Spinal cord (tissue), 10 donors: ENCODE measurements at places on chromosomes 3 and 15. TPM values are rescaled to one million over a fixed set of nuclear protein-coding genes. Genes with fewer than 3 reads are reported as not detected.

C3orf70 gene
- 37.7 TPM for total RNA-seq

GOLGA6B gene
- 0.11 TPM for total RNA-seq

CCK gene
- total RNA-seq, result 5.1 TPM

STAG1 gene
- total RNA-seq, result 77.4 TPM

FHIT gene
- total RNA-seq, result 8.4 TPM

ZNF80 gene
- 0.06 TPM for total RNA-seq

WDR76 gene
- total RNA-seq, result 10.8 TPM

AMT gene
- total RNA-seq, result 4.1 TPM

CSPG5 gene
- 78.2 TPM for total RNA-seq

PAK6 gene
- 5.0 TPM for total RNA-seq

KCNAB1 gene
- total RNA-seq, result 10.1 TPM

ZNF385D gene
- 6.2 TPM for total RNA-seq
